ENCODE measurements at places on chromosomes 7 and 10.

DNA sequence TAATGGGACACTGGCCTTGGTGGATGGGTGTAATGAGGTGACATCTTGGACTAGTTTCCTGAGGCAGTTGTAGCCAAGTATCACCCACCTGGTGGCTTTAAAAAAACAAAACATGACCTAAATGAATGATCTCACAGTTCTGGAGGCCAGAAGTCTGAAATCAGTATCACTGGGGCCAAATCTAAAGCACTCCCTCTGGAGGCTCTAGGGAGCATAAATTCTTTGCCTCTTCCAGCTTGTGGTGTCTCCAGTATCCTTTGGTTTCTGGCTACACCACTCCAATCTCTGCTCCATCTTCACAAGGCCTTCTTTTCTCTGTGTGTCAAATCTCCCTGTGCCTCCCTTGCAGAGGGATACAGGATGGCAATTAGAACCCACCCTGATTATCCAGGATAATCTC, 342.9 kb downstream of the CALN1 start:
- no peak for DNase-seq

- no peak for DNase-seq
These were observed 1.7 kb upstream of the NEURL1 start for GRCh38 chr10:103491729-103492364.

GRCh38 chr7:46352004-46352954, 431.2 kb upstream of the IGFBP3 start:
- DNase-seq: no peak

DNA sequence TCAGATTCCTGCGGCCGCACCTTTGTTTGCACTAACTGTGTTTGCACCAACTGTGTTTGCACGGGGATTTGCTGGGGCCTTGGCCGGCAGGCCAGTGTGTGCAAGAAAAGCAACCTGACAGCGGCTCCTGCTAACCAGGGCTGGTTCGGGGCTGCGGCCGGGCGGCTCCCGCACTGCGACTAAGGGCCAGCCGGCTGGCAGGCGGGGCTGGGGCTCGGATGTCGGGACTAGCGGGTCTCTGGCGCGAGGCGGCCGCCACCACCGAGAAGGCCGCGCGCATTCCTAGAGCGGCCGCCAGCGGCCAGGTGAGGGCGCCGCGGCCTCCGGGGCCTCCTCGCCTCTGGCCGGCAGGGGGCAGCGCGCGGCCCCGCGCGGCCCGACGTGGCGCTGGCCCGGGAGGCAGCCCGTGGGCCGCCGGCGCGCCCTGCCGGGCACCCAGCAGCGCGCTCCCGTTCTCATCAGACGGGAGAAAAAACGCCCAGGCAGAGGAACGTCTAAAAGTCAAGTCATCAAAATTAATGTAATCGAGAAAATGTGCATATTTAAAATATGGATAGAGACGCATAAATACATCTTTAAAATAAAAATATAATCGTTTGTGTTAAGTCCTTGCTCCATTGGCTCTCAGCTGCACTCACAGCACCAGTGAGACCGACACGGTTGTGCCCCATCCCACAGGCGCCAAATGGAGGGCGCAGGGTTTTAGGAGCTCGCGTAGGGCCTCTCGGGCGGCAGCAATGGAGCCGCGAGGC, 38.5 kb downstream of the ZNF777 start:
- DNase-seq: peak; percentile 79

- no peak for DNase-seq
These were observed 37.3 kb upstream of the AKR1C2 start for GRCh38 chr10:5040781-5041470.

GRCh38 chr7:128343554-128344430, at the start of gene RBM28:
RBM28 (minus strand) TSS chr7:128343908; CDS start chr7:128343793, 115 bp downstream.
- DNase-seq: peak; percentile 84

DNA sequence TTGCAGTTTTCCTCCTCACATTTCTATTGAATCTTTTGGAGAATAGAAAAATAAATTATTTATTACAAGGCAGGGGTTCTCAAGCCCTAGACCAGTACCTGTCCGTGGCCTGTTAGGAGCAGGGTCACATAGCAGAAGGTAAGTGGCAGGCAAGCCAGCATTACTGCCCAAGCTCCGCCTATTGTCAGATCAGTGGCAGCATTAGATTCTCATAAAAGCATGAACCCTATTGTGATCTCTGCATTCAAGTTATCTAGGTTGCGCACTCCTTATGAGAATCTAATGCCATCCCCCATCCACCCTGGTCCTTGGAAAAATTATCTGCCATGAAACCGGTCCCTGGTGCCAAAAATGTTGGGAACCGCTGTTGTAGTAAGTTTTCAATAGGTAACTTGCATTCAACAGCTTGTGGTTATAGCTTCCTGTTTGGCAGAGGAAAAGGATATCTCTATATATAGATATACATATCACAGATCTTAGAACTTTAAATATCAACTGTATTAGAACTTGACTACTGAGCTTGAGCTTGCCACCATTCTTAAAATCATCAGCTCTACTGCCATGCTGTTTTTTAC, 165.1 kb downstream of the AHR start:
- no peak for DNase-seq

- no peak for DNase-seq
These were observed 525.7 kb downstream of the KCNMA1 start for GRCh38 chr10:77111611-77112550.

GRCh38 chr10:104327745-104328645, 10.3 kb downstream of the ITPRIP start:
- DNase-seq: peak; percentile 35

DNA sequence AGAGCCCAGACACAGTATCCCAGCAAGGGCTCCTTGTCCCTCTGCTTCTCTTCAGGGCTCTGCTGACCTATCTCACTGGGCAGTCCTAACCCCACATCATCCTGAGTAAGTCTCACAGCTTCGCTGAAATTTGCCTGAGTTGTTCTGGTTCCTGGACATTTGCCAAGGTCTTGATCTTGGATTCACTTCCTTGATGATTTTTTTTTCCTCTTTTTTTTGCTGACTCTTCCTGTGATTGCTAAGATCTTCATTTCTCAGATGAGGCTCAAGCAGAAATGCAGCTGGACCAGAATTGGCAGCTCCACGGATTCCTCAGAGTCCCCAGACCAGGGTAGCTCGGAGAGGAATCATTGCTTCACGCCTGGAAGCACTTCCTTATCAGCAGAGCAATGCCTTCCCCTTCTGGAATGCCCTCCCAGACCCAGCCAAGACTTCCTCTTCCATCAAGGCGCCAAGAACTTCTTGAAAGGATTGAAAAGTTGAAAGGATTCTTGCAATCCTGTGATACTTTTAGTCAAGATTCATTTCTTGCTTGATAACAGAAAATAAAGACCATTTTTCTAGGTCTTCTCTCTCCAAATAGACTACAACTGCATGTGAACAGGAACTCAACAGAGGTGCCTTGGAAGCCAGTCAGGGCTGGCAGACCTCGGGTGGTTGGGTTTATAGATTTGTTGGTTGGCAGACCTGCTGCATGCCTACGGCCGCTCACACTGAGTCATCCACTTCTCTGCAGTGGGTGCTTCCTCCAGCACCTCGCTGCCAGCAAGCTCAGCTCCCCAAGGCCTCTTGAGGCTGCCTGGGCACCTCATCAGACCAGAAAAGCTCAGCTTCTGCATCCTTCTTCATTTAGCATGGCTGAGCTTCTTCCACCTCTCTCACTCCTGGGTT, 8.8 kb upstream of the AFAP1L2 start:
- no peak for DNase-seq

DNA sequence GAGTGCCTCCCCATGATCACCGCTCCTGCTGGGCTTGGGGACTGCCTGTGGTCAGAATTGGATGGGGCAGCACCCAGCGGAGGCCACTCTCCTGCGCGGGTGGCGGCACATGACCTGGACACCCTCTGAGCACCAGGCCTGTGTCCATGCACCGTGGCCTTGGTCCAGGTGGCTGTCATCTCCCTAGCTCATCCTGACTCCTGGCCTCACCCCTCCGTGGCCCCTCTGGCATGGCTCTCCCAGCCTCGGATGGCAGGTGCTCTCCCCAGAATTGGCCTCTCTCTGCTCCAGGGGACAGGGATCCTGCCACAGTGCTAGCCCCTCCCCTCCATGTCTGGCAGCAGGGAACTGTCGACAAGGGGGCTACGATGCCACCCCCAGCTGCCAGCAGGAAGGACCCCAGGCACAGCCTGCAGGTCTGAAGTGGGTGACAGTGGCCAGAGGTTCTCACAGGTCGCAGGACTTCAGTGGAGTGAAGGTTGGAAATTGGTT, 37.2 kb upstream of the BTBD16 start:
- DNase-seq: no peak

- no peak for DNase-seq
These were observed 14.8 kb upstream of the CFAP46 start for GRCh38 chr10:132957131-132957530.

GRCh38 chr7:94612253-94612652, 43.7 kb downstream of the SGCE start:
- no peak for DNase-seq

GRCh38 chr10:124676416-124677062, 67.6 kb downstream of the FAM53B start:
- DNase-seq: no peak

- DNase-seq: no peak
These were observed 47.6 kb downstream of the ICA1 start for GRCh38 chr7:8214244-8214824.

DNA sequence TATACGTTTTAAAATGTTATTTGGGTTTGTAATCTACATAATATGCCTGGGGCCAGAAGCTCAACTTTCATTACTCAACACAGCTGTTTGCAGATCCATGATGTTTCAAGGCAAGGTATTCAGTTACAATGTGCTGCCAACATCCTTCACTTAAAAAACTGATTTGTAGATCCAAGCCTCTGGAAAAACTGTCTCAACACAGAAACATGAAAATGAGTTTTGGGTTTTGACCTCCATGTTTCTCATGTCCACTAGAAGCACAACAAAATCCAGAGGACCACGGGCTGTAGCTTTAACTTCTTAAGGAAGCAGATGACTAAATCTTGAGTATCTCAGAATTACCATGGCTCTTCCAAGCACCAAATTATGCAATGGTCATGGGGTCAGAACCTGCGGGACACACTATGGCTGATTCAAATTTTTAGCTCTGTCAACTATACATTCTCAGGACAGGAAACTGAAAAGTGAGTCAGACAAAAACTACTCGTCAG, 247.1 kb upstream of the GRB10 start:
- no peak for DNase-seq

DNA sequence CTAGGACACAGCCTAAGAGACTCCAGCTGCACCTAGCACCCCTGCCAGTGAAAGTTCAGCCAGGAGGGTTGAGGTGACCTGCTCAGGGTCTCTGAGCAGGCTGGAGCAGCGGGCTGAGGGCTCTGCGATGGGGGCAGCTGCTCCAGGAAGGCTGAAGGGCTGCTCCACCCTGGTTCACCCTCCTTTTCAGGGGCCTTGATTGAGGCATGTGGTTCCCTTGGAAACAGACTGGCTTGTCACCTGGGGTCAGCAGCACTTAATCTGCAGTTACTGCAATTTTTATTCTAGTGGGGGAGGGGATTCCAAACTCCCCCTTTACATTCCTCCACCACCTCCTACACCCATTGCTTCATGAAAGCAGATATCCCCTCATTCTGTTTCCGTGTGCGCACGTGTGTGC, 85.3 kb upstream of the UNC5B start:
- no peak for DNase-seq

DNA sequence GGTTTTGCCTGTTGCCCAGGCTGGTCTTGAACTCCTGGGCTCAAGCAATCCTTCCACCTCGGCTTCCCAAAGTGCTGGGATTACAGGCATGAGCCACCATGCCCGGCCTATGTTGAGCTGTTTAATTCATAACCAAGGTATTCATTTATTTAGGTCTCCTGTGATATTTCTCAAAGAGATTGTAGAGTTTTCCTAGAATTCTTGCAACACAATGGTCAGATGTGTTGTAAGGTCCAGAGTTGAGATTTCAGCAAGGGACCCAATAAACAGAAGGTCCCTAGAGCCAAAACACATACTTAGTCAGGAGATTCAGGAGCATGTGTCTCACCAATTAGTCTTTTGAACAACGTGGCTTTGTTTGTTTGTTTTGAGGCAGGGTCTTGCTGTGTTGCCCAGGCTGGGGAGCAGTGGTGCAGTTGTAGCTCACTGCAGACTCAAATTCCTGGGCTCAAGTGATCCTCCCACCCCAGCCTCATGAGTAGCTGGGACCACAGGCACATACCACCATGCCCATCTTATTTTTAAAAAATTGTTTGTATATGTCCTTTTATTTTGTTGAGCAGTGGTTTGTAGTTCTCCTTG, 321.3 kb upstream of the GALNT17 start:
- no peak for DNase-seq

- DNase-seq: no peak
These were observed 14.9 kb downstream of the BZW2 start for GRCh38 chr7:16660702-16661464.

DNA sequence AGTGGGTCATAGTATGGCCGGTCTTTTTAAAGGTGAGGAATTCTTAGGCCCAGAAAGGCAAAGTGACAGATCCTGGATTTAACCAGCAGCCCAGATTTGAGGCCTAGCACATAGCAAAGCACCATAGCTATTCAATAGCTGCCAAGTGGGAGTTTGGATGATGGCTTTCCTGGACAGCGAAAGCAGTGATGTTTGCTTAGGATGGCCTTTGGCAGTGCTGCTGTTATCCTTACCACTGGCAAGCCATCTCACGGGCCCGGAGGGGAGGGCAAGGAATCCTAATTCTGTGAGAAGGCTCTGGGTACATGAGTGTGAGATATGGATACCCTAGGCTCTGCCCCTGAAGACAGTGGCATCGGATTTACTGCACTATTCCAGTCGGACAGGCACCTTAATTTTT, 50.4 kb downstream of the TCF7L2 start:
- no peak for DNase-seq

DNA sequence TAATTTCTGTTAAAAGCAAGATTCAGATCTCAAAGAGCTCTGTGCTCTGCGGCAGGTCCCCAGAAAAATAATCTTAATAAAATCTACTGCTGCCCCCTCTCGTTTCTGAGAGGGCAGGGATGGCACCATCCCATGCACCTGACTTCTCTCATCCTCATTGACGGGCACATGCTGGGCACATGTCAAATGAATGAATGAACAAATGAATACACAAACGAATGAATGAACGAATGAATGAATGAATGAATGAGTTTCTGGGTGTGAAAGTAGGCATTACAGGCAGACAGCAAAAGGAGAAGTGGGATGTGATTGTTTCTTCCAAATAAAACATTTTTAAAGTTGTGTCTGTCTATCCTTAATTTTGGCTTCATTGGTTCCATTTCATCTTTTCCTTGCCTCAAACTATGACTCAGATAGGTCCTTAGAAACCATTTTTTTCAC, 398.1 kb upstream of the PRKCQ start:
- no peak for DNase-seq

DNA sequence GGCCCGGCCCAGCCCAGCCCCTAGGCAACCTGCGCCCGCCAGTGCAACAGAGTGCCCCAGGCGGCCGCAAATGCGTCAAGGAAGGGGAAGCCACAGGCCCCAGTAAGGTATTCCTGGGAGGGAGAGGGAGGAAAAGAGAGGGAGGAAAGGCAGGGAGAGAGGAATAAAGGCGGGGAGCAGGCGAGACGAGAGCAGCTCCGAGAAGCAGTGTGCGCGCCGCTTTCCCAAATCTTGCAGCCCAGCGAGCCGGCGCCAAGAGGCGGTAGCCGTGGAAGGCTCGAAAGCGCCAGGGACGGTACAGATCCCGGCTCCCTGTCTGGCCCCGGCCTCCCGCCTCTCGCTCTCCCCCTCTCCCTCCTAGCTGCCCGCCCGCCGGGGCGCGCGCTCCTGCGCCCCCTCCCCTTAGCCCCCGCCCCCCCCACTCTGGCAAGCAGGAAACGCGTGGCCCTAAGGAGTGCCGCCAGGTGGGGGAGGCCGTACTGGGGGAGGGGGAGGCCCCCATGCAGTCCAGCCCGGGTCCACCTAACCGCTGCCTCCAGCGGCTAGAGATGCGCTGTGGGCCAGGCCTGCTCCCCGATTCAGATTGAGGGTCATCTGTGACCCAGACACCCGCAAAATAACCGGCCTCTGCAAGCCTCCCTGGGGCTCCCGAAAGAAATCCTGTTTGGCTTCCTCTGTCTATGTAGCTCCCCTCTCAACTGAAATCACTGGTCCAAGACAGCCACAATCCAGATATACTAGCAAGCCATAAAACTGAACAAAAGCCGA, 4.3 kb downstream of the HOXA10 start:
- peak; percentile 16 for DNase-seq

Data from CD4-positive, alpha-beta T cell treated with Interleukin-15 for 1 hour (primary cell).